KBM-7 (cell line): ENCODE measurements at places on chromosomes 16 and 17.

DNA sequence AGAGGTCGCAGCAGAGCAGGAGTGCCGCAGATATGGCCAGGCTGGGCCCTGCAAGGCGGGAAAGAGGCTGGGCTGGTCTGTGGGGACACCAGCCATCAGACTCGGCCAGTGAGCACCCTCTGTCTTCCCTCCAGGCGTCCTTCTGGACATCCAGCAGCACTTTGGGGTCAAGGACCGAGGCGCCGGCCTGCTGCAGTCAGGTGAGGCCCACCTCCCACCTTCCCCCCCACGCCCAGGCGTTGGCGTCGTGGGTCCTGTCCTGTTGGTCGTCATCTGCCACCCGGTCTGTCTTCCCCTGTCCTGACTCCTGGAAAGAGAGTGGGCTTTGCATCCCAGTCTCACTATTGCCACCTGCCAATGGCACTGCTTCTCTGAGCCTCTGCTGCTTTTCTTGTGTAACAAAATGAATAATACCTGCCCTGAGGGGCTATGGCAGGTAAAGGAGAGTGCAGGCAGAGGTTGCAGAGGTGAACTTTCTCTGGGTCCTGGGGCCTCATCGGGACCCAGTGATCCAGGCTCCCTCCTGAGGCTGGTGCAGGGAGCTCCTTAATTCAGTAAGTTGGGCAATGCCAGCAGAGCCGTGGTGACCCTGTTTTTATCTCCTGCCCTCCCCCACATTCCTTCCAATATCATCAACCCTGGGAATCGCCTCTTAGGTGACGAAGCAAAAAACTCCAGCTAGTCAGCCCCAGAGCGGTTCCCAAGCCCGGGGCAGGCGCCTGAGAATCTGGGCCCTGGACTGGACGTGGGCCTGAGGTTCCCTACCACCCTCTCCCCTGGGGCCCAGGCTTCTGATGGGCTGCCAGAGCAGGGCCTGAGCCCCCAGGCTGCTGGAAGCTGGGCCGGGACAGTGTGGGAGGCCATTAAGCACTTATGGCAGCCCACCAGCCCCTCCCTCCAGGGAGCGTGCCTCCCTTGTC is 14.7 kb downstream of the SPNS2 start:
- no peak for DNase-seq

DNA sequence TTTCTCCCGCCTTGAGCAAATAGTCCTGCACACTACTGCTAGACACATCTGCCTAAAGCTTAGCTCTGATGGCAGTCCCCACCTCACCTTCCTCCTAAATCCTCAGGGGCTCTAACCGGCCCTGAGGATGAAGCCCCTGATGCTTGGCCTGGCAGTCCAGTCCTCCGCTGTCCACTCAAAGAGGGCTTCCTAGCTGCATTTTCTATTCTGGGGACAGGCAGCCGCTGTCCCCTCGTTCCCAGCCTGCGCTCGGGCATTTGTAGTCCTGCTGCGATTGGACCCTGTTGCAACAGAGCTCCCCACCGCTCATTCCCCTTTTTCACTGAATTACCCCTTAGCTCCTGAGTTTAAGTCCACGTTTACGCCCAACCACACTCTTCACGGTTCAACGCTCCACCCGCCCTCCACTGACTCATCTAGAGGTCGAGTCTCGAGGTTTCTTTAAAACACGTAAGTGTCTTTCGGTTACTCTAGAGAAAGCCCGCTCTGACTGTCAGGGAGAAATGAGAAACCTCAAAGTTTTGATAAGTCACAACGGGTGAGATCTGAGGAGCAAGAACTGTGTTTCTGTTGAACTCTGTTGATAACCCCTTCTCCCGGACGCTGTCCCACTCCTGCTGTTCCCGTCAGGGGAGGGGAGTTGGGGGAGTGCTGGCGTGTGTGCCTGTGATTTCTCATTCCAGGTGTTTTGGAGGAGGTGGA is 4.5 kb downstream of the CCR7 start:
- peak; percentile 92 for DNase-seq

GRCh38 chr16:47581114-47581513 is 120.0 kb downstream of the PHKB start:
- DNase-seq, result no peak

- no peak for DNase-seq
These were observed 27.4 kb downstream of the SNX11 start for GRCh38 chr17:48134912-48135480.

GRCh38 chr17:31750578-31750977 is 108.5 kb downstream of the COPRS start:
- no peak for DNase-seq

- no peak for DNase-seq
These were observed 165.4 kb downstream of the PRKCA start for GRCh38 chr17:66467766-66468165.

DNA sequence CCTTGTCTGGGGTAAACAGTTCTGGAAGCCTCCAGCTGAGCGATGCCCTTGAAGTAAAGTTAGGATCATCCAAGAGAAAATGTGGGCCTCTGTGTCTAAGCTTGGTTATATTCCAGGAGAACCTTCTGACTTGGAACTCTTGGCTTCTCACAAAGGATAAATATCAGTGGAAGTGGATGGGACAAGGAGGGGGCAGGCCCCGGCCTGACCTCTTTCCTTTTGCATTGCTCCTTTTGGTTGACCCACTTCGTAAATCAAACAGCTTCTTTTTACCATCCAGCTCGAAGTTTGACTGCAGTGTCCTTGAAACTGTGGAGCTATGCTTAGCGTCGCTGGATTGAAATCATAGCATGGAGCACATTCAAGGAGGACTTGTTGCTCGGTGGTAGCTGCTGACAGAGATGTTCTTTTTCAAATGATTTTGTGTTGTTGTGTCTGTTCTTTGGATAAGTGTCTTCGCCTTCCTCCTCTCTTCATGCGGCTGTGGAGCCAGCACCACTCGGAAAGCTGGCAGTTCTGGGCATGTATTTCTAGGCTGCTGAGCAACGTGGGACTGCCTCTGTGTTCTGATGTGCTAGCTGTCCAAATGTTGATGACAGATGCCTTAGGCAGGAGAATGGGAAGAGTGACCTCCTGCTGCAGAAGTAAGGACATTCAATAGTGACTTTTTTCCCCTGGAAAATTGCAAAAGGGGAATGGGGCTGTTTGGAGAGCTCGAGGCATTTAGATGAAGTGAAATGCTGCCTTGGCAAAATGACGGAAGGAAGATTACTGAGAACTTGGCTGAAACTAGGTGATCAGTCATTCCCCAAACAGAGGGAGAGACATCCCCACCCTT is 4.5 kb downstream of the MINK1 start:
- DNase-seq, result no peak

GRCh38 chr16:7350806-7351205 is 18.2 kb downstream of the RBFOX1 start:
- DNase-seq, result no peak
